ENCODE measurements at places on chromosomes 7 and 10. TPM values are rescaled to one million over a fixed set of nuclear protein-coding genes. Genes with fewer than 3 reads are reported as not detected.

Gene ANKRD61
- total RNA-seq: not detected

Gene SPAM1
- not detected for total RNA-seq

Gene CCL26
- total RNA-seq: not detected

Gene HHEX
- total RNA-seq: 3.1 TPM

Gene CWF19L1
- 15.9 TPM for total RNA-seq

Gene HOXA11
- not detected for total RNA-seq

Gene TEX36
- not detected for total RNA-seq

Gene ELN
- total RNA-seq: 36.3 TPM

Gene GIMAP7
- not detected for total RNA-seq

Gene LIPF
- total RNA-seq: not detected

Gene ERVW-1
- not detected for total RNA-seq

Gene VDAC2
- total RNA-seq: 198 TPM

Gene MRPS17
- 11.6 TPM for total RNA-seq

Gene HOXA9
- total RNA-seq: not detected

Gene CACNB2
- not detected for total RNA-seq

Gene HOXA4
- total RNA-seq: not detected

Gene TNRC18
- 31.2 TPM for total RNA-seq

Gene TAS2R5
- 0.16 TPM for total RNA-seq

Gene NOD1
- total RNA-seq: 11.9 TPM

Gene DOCK4
- 5.2 TPM for total RNA-seq

Gene CHST3
- total RNA-seq: 19.5 TPM

Gene GNGT1
- total RNA-seq: not detected

Gene SLC26A5
- not detected for total RNA-seq

Gene IL15RA
- total RNA-seq: 16.4 TPM

Gene TMEM60
- 9.9 TPM for total RNA-seq

Gene GHRHR
- total RNA-seq: not detected

Gene CYP17A1
- total RNA-seq: not detected

Gene PON2
- total RNA-seq: 96.8 TPM

Gene MKX
- not detected for total RNA-seq

Gene CDK1
- total RNA-seq: 12.1 TPM

Gene CALCR
- total RNA-seq: not detected

Gene PPP1R17
- not detected for total RNA-seq

Gene SEMA3E
- not detected for total RNA-seq

Gene HABP2
- total RNA-seq: not detected

Gene PKD2L1
- not detected for total RNA-seq

Gene CXCL12
- 255 TPM for total RNA-seq

Gene CYP2C19
- not detected for total RNA-seq

Gene PLEKHS1
- total RNA-seq: not detected

Gene SAMD8
- 23.2 TPM for total RNA-seq

Gene RTKN2
- 0.18 TPM for total RNA-seq

Gene SPOCK2
- 0.16 TPM for total RNA-seq

Gene RNF148
- total RNA-seq: 0.32 TPM

Gene EGR2
- 4.9 TPM for total RNA-seq

Gene OR2A1
- not detected for total RNA-seq

Gene TMEM229A
- total RNA-seq: 2.1 TPM

Gene STK31
- not detected for total RNA-seq

Gene ACTL6B
- not detected for total RNA-seq

Gene AKR1C1
- total RNA-seq: 48.6 TPM

Gene EIF4H
- 257 TPM for total RNA-seq

Gene TACR2
- total RNA-seq: 0.18 TPM

Gene SYNPO2L
- not detected for total RNA-seq

Gene GDF2
- not detected for total RNA-seq

Gene SPDYE2B
- total RNA-seq: not detected

Gene NYAP1
- total RNA-seq: 7.0 TPM

Gene BCL7B
- total RNA-seq: 33.2 TPM

Gene ATP5F1C
- total RNA-seq: 278 TPM
